T1000 (cell line): ENCODE measurements at places on chromosomes 11 and 22.

GRCh38 chr11:88173956-88174355 lies 1.3 kb downstream of the RAB38 start:
- DNase-seq, result no peak

GRCh38 chr11:62103986-62104385 lies 19.8 kb upstream of the INCENP start:
- DNase-seq, result no peak

- no peak for DNase-seq
These were observed 82.3 kb downstream of the ABTB2 start for GRCh38 chr11:34275486-34275885.

GRCh38 chr22:27719535-27720227 lies 81.9 kb downstream of the MN1 start:
- no peak for DNase-seq

- DNase-seq, result no peak
These were observed 12.0 kb upstream of the DENND5A start for GRCh38 chr11:9277176-9277575.

- DNase-seq, result no peak
These were observed 11.5 kb downstream of the BMAL1 start for GRCh38 chr11:13289081-13289480.
